ENCODE measurements at places on chromosomes 2 and 18.
A peak's percentile ranks its signal among the peaks of the same experiment; 100 is the strongest.

- no peak for DNase-seq
Observed at GRCh38 chr2:21759819-21760218, 636.1 kb downstream of the TDRD15 start.

DNA sequence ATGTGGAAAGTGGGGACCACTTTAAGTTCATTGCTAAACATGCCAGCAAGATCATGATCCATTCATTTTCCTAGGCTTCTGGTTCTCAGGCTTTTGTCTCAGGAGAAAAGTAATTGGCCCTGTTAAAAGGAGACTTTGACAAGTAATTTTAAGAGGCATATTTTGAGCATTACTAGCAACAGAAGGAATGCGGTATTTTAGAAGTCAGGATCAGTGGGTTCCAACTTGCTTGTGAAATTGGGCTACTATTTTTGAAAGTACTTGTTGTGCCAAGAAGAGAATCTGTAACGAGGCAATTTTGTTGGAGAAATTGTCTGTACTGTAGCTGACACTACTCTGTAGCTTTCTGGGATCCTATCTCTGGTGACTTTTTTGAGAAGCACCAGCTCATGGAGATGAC, 59.4 kb downstream of the CERS6 start:
- DNase-seq: no peak

DNA sequence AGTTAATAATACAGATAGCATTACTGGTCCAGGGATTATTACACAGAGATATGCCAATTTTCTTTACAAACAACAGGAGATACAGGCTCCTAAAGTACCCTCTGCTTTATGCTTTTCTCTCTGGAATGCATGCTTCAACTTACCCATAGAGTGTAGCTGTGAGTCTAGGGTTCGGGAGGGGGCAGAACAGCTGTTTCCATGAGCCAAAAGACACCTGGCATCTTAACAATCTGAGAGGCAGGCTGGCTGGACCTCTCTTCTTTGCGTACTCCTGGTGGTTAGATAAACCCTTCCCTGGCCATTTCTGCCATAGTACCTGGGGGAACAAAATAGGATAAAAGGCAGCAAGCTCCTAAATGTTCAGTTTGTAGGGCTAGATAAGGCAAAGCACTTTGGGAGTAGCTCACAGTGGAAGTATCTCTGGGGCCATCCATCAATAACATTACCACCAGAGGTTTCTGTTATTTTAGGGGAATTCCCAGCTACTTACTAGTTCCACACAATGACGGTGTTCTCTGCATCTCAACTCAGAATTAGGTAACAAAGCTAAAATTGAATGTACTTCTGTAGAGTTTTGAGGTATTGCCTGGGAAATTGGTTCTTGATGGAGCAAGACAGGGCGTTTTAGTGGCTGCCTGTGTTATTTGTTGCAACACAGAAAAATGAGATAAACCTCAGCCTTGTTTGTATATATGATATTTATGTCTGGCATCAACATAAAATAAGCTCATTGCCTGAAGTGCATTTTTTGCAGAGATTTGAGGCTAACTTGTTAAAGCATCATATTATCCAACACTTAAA, 6.2 kb upstream of the CCDC85A start:
- peak; percentile 12 for DNase-seq

DNA sequence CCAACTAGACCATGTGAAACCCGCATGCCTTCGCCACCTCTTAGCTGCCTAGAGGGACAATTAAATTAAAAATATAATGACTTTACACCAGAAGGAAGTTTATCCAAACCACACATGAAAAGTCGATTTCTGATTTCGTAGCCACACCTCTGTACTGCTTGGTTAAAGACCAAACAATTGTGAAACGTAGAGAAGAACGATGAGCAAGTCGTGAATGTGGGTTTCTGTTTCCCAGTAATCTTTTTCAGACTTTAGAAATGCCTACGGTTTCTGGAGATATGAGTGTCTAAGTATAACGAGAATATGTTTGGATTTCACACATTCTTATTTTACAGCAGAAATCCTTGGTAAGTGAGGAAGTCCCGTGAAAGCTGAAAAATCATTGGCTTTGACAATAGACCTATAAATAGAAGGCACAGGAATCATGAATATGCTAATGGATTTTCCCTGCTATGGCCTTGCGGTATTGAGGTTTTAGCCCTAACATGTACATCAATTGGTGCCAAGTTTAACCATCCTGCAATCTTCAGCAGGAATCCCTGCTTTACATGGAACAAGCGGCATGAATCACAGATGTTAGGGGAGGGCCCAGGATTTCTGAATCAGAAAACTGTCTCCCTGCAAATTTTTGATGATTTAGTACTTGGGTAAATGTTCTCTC, 105.6 kb downstream of the TTC32 start:
- no peak for DNase-seq

GRCh38 chr2:45606796-45607195, 4.3 kb downstream of the SRBD1 start:
- no peak for DNase-seq

- no peak for DNase-seq
Observed at GRCh38 chr2:240893363-240893844, 2.6 kb downstream of the MAB21L4 start.

GRCh38 chr2:164840930-164841718, 499 bp downstream of the COBLL1 start:
- DNase-seq: peak; percentile 39

DNA sequence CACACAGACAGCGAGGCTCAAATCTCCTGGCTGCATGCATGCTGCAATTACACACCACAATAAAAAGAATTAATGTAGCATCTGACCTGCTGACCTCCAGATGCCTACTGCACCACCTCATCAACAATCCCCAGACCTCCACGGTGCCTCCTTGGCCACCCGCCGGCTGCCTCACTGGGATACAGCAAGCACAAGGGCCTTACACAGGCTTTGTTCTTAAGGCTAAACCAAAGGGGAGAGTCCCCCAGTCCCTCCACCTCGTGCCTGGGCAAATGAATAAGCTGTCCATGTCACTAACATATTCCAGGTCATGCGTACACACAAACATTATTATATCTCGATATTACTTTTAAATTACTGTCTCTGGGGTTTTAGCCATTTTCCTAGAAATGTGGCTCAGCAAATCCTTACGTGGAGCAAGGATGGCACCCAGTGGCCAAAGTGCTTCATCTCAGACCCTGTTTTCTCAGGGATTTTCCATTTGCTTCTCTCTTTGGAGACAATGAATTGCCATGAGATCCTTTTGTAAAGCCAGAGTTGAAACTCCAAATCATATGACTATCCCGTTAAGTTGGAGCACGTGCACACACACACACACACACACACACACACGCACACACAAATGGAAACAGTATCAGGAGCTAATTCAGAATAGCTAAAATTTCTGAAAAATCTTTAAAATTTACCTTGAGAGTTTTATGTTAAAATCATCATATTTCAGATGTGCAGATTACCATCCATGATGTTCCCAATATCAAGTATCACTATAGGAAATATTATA, 313.8 kb downstream of the PDE11A start:
- DNase-seq: no peak

- no peak for DNase-seq
Observed at GRCh38 chr2:132267105-132267497, 105.3 kb upstream of the ANKRD30BL start.

DNA sequence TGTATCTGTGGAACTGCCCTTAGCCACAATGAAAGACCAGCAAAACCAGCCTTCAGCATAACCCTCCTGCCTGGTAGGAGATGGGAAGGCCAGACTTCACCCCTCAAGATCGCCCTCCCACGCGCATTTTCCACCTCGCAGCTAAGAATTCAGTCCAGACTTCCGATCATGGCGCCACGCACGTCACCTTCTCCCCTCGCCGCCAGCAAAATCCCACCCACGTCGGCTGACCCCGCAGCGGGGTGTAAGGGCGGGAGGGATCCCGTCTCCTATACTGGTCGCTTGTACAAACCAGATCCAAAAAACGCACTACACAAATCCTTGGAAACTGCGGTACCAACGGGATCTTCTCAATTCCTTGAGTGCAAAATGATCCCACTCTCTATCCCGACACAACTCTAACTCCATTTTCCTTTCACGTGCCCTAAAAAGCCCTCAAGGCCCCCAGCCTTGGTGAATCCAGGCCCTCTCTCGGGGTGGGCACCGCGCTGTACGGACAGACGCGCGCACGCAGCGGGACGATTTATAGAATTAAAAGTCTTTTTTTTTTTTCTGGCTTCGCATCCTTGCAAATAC, 1.0 kb upstream of the BMPR2 start:
- DNase-seq: peak; percentile 64

GRCh38 chr2:15155959-15156574, 405.1 kb downstream of the NBAS start:
- DNase-seq: no peak

- DNase-seq: no peak
Observed at GRCh38 chr2:60351321-60351720, 202.1 kb downstream of the BCL11A start.

DNA sequence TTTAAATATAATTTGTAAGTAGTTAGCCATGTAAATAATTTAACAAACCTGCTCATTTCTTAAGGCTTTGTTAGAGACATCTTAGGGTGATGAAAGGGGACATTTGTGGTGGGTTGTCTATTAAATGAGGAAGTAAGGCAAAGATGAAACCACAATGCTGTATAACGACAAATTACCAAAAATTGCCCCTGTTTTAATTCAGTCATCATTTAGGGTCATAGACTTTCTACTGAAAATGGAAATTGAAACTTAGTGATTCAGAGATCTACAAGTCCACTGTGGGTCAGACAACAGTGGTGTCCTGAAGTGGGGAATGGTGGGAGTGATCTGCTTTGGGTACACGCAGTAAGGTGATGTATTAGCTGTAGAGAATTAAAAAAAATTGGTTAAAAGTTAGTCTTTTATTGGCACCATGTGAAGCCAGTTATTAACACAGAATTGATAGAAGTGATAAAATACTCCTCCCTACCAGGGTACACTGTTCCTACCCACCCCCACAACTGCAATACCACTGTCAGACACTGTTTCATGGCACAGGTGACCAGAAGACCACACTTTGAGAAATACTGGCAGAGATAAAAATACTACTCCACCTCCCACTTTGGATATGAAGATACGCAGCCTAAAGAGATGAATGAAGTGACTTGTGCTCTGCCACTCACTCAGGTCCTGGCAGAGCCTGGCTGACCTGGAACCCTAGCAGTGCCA, 13.4 kb downstream of the CERS6 start:
- DNase-seq: peak; percentile 70

GRCh38 chr2:118417406-118418120, 329.3 kb downstream of the INSIG2 start:
- DNase-seq: no peak

GRCh38 chr2:171319164-171319810, 114.5 kb downstream of the METTL8 start:
- peak; percentile 95 for DNase-seq

DNA sequence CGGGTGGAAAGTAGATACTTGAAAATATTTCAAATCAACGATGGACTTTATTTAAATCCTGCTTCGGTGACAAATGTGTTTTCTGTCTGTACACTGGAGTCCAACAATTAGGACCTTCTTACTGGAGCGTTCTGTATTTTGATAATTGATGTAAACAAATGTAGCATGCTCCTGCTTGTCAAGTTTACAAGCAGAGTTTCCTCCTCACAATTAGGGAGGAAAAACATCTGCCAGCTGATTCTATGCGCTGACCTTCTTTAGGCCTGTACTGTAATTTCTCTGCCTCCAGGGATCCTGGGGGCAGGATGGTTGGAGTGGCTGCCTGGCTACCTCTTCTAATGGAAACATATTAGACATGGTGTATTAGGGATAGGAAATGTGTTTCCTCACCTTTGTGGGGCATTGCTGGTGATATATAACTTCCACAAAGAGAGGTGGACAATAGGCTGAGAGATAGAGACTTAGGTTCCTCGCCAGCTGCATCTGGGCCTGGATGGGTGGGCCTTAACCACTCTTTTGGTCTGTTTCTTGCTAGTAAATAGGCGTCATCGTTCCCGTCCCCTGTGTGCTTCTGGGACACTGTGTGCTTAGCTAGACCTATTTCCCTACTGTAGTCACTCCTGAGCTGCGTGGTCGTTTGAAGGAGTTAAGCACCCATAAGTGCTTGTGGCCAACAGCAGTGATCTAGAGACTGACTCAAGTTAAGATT, 19.3 kb downstream of the GATA6 start:
- DNase-seq: no peak

- peak; percentile 57 for DNase-seq
Observed at GRCh38 chr2:199458009-199458805, 468 bp upstream of the SATB2 start.

Measured in GM12865 (cell line).